ENCODE measurements at places on chromosomes 11 and 22.
A peak's percentile ranks its signal among the peaks of the same experiment; 100 is the strongest.

DNA sequence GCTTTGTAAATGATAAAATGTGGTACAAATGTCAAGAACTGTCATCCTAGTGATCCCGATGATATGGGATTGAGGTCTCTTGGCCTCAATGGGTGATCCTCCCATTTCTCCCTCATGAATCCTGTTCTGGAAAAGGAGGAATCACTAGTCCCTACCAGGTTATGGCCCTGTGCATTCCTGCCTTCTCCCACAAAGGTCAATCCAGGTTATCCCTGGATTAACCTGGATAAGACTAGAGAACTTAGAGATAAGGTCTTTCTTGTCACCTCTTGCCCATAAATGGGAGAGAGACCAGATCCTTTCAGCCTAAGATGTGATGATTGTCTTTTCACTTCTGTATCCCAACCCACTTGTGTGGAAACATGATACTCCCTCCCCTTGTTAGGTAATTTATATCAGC is 396.7 kb downstream of the BUD13 start:
- DNase-seq, result no peak

DNA sequence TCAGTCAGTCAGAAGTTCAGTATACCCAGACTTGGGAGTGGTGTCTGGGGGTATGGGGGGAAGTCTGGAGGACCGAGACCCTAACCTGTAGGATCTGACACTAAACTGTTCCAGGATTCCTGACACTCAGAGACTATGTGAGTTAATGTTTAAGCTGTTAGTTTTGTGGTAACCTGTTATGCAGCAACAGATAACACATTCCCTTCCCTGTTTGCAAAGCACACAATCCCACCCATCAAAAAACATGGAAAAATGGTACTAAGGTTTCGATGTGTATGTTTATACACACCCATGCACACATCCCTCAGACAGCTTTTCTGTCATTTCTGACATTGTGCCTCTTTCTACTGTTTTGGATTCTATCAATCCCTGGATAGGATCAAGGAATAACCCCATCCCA is 27.6 kb downstream of the ZNF280B start:
- DNase-seq, result no peak

DNA sequence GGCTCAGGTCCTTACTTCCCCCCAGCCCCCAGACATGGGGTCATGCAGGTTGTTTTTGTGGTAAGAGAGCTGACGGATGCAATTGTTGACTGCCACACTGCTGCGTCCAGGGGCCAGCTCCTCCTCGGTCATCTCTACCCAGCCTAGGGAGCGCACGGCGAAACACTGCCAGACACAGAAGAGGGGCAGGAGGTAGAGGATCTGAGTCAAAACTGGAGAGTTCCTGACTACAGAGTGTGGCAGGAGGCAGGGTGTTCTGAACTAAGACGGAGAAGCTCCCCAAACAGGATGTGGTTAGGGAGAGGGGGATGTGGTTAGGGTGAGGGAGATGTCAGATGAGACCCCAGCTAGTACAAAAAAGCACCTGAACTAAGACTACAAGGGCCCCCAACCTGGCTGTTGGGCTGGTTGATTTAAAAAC is 12.3 kb downstream of the SMPD1 start:
- DNase-seq, result peak; percentile 47

DNA sequence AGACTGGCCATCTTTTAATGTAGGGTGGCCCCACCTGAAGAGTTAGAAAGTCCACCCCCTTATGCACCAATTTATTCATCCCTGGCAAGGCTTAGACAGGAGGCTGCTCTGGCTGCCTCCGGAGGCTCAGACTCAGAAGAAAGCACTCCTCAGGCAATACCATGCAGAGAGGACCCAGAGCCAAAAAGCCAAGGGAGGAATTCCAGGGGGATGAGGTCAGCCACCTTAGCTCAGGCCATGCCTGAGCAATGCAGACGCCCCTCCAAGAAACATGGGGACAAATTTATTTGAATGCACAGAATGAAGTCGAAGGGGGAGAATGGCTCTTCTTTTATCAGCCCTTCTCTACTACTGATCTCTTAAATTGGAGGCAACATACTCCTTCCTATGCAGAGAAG is 39.7 kb upstream of the GLYAT start:
- DNase-seq, result no peak

GRCh38 chr22:42711895-42712837 is 8.5 kb downstream of the A4GALT start:
- no peak for DNase-seq

DNA sequence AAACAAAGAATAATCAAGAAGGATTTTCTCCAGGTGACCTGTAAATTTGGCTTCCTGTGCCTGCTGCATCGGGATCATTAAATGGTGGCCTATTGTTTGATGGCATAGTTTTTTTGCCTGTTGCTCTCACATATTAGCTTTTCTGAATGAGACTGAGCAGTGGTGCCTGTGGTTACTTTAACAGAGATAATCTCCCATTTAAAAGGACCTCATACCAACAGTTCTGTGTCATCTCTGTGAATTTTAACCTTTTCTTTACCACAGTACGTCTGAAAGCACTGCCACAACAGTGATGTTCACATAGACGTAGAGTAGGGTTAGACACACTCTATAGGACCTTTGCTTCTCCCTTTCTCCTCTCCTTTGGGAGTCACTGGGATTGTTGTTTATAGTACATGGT is 22.9 kb upstream of the RCE1 start:
- DNase-seq, result no peak

GRCh38 chr11:100273066-100273815 is 413.8 kb upstream of the ARHGAP42 start:
- no peak for DNase-seq

DNA sequence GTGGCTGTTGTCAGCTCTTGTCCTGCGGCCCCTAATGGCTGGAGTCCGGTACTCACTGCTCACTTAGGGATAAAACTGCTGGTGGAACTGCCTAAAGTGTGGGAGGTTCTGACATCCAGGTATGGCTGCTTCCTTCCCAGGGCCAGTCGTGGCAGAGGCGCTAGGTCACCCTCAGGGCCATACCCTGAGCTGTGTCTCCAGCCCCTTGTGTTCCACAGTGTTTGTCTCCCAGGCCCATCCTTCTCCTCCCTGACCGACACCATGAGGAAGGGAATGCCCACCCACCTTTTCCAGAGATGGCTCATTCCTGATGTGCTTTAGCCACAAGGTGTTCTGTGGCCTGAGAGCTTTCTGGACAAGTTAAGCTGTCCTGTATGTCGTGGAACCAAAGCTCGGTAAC is 12.4 kb upstream of the ACR start:
- no peak for DNase-seq

GRCh38 chr11:47394322-47395222 is 13.8 kb upstream of the SLC39A13 start:
- DNase-seq, result peak; percentile 54

DNA sequence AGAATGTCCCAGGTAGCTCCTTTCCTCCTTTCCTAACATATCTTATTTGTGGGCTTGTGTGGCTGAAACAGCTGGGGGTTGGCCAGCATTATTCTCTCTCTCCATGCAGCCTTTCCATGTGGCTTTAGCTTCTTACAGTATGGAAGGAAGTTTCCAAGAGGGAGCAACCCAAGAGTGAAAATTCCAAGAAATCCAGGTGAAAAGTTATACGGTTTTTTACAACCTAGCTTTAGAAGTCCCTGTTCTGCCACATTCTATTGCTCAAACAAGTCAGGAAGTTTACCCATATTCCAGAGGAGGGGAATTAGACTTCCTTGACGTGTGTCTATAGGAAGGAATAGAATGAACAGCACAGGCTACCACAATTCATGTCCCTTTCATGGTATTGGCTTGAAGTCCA is 10.0 kb upstream of the SWAP70 start:
- no peak for DNase-seq

DNA sequence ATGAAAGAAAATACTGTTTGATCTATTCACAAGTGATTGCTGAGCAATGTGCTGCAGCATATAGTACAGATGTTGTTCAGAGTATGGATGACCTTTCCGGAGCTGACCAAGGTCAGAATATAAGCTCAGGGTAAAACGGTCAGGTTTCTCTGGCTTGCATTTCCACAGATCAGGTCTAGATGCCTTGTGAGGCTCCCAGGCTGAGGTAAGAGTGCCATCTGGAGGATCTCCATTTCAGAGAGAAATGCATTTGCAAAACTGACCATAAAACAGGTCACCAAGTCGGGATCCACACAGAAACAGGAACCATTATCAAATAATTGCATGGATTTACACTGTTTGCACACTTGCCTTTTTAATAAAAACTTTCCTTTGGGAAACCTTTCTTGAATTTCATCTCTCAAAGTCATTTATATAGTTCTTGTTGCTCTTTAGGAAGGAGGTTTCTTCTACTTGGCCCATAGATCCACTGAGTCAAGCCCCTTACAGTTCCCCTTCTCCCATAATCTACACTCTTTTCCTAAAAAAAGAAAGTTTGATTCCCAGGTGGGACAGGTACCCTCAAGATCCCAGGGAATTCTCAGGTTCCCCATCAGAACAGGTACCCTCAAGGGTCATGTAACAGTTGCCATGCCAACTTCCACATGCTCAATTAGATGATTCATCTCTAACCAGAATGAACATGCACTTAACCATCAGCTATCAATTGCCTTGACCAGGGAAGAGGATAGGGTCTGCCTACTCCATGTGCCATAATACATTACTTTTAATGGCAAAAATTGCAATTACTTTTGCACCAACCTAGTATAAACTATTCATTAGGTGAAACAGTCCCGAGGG is 25.0 kb upstream of the TMPRSS5 start:
- DNase-seq, result no peak

GRCh38 chr11:129596351-129596750 is 219.3 kb upstream of the TMEM45B start:
- DNase-seq, result no peak

GRCh38 chr22:19361501-19362103 is 69.9 kb downstream of the HIRA start:
- no peak for DNase-seq

- DNase-seq, result no peak
Measured at GRCh38 chr11:26025676-26026075, 306.3 kb upstream of the ANO3 start.

DNA sequence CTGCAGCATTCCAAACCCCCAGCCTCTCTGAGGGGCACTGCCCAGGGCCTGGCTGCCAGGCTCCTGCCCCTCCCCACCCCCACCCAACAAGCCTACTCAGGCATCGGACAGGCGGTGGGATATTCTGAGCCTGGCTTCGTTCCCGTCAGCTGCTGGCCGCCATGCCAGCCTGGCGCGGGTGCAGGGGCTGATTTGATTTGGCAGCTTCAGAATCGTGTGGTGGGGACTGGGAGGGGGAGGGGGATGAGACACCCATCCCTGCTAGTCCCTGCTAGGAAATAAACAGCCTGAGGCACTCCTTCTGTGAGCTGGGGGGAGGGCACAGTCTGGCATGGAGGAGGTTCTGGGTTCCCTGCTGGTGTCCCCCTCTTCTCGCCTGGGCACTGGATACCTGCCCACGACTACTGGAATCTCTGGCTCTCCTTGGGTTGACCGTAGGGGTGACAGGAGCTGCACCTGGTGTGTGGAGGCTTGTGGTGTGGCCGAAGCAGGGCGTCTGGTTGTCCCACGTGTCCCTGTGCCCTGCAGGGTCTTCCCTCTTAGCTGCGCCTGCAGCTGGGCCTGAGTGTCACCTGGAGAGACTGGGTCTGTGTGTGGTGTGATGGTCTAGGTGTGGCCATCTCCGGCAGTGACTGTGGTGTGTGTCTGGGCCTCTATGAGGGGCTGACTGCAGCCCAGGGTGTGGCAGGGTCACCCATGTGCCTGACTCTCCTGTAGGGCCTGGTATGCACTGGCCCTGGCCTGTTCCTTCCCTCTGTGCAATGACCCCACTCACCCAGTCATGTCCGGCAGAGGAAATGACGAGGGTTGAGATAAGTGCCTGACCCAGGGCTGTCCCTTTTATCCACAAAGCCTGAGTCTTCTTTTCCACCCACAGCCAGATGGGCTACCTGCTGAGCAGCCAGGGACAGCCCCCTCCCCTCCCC is 42.2 kb downstream of the PDE2A start:
- no peak for DNase-seq

GRCh38 chr11:76794371-76795289 is 11.5 kb downstream of the TSKU start:
- no peak for DNase-seq
